Right renal pelvis (tissue), 4 donors: ENCODE measurements at places on chromosomes 5 and 9. TPM values are rescaled to one million over a fixed set of nuclear protein-coding genes. Genes with fewer than 3 reads are reported as not detected.
A peak's percentile ranks its signal among the peaks of the same experiment; 100 is the strongest.

GKAP1 gene
- polyA plus RNA-seq = 19.2 TPM

COL15A1 gene
- 35.2 TPM for polyA plus RNA-seq

NRG2 gene
- polyA plus RNA-seq = 1.3 TPM

DNA sequence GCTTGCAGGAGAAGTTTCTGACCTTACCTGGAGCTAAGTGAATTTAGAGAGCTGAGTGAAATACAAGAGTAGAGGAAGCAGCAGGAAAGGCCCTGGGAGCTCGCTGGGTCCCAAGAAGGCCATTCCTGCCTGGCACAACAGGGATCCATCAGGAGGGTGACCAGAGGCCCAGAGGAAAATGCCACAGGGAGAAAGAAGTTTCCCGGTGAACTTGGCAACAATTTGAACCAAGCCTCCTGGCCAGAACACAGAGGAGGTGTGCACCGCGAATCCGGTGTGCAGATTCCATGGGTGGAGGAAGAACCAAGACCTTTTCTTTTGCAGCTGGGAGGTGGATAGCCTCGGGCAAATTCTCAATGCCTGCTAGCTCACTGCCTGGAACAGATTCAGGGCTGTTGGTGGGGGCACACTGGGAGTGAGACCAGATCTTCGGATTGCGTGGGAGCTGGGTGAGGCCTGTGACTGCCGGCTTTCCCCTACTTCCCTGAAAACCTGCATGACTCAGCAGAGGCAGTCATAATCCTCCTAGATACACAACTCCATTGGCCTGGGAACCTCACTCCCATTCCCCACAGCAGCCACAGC is 1850.9 kb upstream of the NUDT12 start:
- DNase-seq = no peak

- no peak for DNase-seq
These were observed 130.3 kb downstream of the PAX5 start for GRCh38 chr9:36903541-36904435.

DNA sequence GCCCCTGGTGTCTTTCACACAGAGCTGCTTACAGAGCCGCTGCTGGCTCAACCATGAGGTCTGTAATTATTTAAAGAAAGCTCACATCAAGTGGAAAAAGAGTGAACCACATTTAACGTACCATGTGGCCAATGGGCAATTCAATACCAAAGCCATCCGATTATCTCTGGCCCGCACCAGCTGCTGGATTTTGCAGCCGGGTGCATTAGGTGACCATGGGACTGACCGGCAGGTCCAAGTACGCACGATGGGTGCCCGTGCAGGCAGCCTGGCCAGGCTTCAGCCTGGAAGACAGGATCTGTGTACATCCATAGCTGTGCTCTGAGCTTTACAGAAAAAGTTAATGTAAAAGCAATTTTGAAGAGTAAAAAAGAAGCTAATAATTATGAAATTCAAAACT is 20.5 kb downstream of the PPARGC1B start:
- no peak for DNase-seq

DNA sequence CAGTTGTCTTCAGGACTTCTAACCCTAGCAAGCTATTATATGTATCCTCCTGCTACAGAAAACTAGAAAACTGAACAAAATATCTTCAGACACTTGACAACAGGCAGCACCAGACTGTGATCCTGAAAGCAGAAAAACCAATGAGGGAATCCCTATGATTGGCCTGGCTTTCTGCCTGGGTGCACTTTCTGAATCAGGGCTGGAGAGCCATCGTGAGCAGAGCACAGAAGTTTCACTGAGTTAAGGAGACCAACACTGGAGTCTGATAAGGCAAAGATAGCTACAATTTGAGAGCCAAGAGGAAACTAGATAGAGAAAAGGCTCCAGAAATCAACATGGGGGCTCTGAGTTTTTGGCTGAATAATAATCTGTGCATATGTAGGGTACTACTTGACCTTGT is 106.5 kb downstream of the FANCC start:
- no peak for DNase-seq

DNA sequence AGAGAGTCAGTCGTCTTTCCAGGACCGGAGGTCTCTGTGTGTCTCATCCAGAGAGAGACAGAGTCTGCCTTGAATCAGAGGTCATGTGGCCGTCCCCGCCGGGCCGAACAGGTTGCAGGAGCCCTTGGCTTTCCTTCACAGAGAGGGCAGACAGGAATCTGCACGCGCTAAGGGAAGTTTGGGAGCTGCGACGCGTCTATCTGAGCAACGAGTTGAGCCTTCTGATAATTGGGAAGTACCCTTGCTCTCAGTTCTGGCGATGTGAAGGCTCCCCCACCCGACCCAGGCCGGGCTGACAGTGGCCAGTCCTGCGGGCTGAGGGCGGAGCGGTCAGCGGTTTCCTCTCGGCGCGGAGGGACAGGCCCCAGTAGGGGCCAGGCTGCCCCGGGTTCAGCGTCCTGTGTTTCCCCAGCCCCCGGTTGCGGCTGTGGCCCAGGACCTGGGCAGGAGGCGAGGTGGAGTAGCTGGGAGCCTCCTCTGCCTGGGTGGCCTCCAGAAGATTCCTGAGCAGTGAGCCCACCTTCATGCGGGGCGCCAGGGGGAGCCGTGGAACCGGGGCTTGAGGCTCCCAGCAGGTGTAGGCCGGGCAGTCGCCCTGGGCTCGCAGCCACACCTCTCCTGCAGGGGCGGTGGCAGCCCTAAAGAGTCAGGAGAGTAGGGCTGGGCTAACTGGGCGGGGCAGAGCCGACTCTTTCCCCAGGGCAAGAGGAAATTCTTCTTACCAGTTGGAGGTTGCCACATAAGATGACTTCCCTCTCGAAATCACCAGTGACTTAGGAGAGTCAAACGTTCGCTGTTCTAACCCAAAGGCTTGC is 13.9 kb downstream of the NR2F1 start:
- peak; percentile 12 for DNase-seq

DNA sequence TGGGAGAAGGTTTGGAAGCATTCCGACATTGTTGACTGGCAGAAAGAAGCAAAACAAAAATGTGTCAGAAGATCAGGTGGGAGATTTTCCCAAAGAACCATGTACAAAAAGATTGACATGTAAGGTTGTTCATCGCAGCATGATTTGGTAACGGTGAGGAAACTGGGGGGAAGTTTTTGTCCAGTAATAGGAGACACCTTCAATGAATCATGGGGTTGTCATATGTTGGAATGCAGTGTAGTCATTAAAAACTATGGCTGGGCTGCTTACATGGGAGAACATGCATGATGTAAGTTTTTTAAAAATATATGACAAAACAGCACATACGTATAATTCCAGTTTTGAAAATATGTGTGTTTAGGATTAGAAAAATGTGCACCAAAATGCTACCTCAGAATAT is 50.5 kb downstream of the HSD17B3 start:
- DNase-seq = no peak

- DNase-seq = no peak
These were observed 384 bp upstream of the DMXL1 start for GRCh38 chr5:119070578-119070827.

DNA sequence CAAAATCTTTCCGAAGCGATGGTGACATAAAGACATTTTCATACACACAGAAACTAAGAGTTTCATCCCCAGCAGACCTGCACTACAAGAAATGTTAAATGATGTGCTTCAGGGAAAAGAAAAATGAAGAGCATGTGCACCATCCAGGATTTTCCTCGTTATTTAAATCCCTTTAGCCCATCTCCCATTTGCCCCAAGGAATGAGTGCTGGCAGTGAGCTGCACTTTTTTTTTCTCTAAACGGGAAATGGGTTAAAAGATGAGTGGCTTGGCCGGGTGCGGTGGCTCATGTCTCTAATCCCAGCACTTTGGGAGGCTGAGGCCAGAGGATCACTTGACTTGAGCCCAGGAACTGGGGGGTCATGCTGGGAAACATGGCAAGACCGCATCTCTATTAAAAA is 6.8 kb upstream of the LRRC14B start:
- no peak for DNase-seq

DNA sequence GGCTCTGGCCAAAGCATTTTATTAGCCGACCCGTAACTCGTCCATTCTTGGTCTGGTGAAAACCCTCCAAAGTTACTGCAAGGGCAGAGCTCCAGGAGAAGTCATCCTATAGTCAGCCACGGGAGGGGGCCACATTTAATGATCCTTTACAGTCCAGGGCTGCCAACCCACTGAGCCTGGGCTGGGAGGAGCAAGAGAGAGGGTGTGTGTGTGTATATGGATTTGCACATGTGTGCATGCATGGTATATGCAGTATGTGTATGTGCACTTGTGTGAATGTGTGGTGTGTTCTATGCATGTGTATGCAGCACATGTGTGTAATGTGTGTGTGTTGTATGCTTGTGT is 4.2 kb upstream of the RASGEF1C start:
- DNase-seq = no peak

DNA sequence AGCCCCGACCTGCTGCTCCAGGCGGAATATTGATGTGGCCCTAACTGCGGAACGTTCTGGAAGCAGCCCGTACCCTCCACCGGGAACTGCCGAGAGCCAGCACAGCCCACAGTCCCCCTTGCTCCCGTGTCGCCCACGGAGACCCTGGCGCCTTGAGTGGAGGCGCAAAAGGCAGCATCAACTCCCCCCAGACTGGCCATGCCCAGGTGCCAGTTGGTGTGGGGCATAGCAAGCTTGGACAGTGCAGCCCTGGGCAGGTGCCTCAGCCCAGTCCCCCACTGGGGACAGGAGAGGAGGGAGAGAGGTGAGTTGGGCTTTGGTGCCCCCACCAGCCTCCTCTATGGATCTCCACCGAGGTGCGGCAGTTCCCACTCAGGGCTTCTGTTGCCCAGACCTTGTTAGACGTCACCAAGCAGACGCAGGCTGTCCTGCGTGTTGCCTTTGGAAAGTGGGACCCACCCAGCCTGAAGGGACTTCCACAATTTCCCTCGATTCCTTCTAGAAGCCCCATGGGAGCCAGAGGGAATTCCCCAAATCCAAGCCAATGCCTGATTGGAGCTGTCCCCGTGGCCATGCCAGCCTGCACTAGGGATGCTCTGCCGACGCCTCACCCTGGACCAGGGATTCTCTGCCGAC is 19.8 kb upstream of the NRARP start:
- no peak for DNase-seq

DNA sequence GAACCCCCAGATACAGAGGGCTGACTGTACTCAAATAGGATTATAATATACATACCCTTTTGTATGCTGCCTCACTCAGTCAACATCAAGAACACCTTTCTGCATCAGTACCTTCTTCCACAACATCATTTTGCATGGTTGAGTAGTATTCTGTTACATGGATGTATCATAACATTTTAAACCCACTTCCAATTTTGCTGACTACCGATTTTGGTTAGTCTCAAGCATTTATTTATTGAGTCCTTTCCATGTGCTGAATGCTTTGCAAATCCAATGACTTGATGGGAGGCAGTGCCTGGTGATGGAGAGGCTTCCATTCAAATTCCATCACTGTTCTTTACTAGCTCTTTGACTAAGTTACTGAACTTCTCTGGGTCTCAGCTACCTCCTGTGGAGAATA is 182.0 kb upstream of the KLF4 start:
- DNase-seq = no peak

GRCh38 chr9:127092041-127092608 is 30.3 kb downstream of the ANGPTL2 start:
- no peak for DNase-seq

DNA sequence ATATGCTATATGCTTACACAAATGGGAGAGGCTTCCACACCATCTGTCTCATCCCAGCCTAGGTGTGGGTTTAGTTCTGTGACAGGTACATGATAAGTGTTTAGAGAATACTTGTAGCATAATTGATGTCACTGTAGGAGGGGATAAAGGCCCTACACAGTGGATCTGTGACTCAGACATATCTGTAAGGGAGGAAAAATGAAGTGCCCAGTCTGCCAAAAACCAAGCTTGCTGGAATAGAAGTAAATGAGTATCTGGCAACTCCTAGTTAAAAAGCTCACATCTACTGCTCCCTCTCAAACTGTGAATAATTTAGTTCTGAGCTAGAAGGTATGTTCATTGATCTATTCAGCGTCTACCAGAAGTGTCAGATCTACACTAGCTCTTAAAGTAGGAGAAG is 38.9 kb upstream of the FAM174A start:
- DNase-seq = no peak

DNA sequence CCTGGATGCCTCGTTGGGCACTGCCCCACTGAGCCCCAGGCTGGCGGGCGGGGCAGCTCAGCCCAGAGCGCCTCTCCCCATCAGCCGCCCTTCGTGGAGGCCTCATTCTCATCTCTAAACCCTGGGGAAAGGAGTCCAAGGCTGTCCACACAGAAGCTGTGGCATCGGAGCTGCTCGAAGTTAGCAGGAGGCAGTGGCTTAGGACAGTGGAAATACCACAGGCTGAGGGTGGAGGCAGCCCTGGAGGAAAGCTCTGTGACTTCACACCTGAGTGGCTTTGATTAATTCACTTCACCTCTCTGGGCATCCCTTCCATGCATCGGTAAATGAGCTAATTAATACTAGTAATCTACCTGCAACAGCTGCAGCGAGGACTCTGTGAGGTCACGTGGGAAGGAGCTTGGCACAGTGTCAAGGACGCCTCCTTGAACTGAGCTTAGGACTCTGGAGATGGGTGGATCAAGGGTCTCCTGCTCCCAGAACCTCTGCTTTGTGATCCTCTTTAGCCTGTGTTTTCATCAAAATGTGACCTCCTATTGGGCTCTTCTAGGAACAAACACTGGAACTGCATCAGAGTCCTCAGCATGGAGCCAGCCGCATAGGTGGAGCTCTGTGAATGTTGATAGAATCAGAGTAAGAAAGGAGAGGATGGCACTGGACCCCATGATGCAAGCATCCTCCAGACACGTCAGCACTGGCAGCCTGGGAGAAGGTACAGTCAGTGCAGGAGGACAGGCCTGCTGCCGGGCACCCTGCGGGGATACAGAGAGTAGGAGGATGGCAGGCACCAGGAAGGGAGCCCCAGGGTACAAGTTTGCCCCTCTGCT is 842 bp upstream of the ANGPTL2 start:
- DNase-seq = peak; percentile 51

GRCh38 chr9:76717176-76717575 is 47.1 kb upstream of the PCA3 start:
- no peak for DNase-seq

- no peak for DNase-seq
These were observed 6.9 kb downstream of the NEURL1B start for GRCh38 chr5:172648013-172648381.

- no peak for DNase-seq
These were observed 30.6 kb downstream of the STX17 start for GRCh38 chr9:99936947-99937587.
